ENCODE measurements at places on chromosomes 1 and 21. TPM values are rescaled to one million over a fixed set of nuclear protein-coding genes. Genes with fewer than 3 reads are reported as not detected.

The SDC3 gene
- 7.7 TPM for total RNA-seq

The CRYAA gene
- not detected for total RNA-seq

The SPRR2D gene
- total RNA-seq: not detected

The CELA2A gene
- not detected for total RNA-seq

The SLC39A1 gene
- total RNA-seq: 113 TPM

The TSPAN1 gene
- total RNA-seq: 0.22 TPM

The CCDC190 gene
- 0.11 TPM for total RNA-seq

All from uterine smooth muscle cell (primary cell).